Stimulated activated CD4-positive, alpha-beta T cell treated with anti-CD3 and anti-CD28 coated beads, TNF-alpha, amount 100 ng/mL, for 48 hours (primary cell): ENCODE measurements at places on chromosomes 3 and 15.
A peak's percentile ranks its signal among the peaks of the same experiment; 100 is the strongest.

- no peak for DNase-seq
Measured at GRCh38 chr3:71127052-71127831, 456.3 kb downstream of the FOXP1 start.

- DNase-seq = no peak
Measured at GRCh38 chr3:161423911-161424522, 52.7 kb upstream of the SPTSSB start.

- DNase-seq = no peak
Measured at GRCh38 chr3:193240436-193240849, 579 bp upstream of the PLAAT1 start.

- DNase-seq = peak; percentile 49
Measured at GRCh38 chr15:79973456-79974195, 2.6 kb upstream of the BCL2A1 start.

- DNase-seq = no peak
Measured at GRCh38 chr3:185796431-185797107, 28.3 kb downstream of the IGF2BP2 start.

GRCh38 chr15:80259942-80260510 is 8.0 kb upstream of the CTXND1 start:
- DNase-seq = no peak

GRCh38 chr15:51234176-51234927 is 104.0 kb downstream of the CYP19A1 start:
- DNase-seq = no peak

GRCh38 chr3:169871129-169871886 is 1.6 kb upstream of the LRRC31 start:
- no peak for DNase-seq

DNA sequence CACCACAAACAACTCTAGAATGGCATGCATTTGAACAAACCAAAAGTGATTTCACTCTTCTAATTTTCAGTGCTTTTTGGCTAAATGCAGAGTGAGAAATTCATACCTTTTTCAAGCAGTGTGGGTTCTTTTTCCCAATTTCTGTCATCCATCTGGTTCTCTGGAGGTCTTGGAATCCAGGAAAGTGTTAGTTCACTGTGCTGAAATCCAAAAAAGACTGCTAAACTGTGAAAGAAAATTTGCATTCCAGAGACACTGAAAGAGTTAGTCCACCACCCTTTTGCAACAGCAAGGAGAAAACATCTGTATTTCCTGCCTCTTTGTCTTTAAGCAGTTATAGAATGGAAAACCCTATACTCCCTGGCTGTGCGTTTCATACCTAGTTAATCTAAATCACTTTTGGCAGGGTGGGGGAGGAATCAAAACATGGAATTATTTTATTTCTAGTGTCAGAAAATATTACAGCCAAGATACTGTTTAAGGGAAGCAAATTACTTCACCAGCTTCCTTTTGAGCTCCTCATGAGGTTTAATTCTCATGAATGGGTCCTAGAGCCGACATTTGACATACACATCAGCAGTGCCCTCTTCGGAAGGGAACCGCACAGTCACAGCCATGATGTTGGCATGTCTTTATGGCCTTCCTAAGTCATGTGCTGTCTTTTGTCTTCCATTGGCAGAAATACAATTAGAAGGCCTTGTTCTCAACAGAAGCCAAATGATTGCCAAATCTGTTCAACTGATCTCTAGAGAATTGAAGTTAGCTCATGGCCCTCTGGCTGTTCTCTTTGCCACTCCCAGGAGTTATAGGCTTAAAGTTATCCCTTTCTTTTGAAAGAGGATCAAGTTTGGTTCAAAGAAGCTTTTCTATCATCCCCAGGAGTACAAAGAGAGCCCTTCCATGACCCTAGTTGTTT is 317.7 kb upstream of the TPRG1 start:
- DNase-seq = no peak

DNA sequence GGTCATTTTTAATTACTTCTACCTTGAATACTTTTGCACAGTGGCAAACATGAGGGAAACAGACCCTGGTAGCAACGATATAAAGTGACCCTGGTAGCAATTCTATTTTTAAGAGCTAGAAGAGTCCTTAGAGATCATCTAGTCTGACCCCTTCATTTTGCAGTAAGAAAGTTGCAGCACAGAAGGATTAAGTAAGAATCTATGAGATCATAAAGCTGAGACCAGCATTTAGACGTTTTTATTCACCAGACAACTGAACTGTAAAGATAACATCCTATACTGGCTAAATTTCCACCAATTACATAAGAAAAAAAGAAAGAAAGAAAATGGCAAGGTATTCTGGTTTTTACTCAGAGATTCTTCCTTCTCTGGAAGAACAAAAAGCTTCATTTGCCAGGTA is 49.9 kb downstream of the LRRFIP2 start:
- no peak for DNase-seq

DNA sequence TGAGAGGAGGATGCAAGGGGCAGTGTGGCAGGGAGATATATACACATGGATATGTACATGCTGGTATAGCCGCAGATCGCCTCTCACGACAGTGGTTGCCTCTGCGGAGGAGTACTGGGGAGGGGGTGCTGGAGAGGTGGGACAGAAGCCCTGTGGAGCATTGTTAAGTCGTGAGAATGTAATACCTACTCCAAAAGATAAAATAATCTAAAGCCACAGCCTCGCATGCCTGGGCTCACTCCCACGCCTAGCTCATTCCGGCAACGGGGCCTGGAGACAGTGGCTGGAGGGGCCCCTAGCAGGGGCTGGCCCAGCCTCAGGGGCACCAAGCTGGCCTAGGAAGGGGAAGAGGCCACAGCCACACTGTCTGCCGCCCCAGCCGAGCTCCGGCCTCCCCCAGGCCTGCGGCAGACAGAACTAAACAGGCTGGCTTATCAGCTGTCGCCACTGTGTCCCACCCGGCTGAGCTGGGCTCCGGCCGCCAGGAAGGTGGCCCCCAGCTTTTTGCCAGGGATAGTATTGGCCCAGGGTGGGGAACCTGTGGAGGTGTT is 65.1 kb upstream of the LCTL start:
- DNase-seq = no peak

- DNase-seq = no peak
Measured at GRCh38 chr3:186633481-186633880, 6.7 kb upstream of the FETUB start.

- no peak for DNase-seq
Measured at GRCh38 chr3:185959609-185960521, 22.1 kb upstream of the TRA2B start.

DNA sequence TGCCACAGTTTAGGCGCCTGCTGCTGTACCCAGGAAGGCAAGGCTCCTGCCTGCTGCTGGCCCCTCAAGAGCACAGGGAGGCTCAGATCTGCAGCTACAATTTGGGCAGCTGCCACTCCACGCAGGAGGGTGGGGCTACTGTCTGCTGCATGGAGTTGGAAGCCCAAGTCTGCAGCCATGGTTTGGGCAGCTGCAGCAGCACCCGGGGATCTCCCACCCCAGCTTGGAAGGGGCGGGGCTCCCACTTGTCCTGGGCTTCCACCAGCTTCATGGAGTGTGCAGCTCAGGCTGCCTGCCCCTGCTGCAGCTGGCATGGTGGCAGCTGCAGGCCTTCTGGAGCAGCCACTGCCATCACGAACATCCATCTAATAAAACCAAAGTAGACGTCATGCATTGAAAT is 512.9 kb downstream of the PYDC2 start:
- no peak for DNase-seq

GRCh38 chr3:112136046-112136445 is 3.0 kb upstream of the GCSAM start:
- DNase-seq = no peak

DNA sequence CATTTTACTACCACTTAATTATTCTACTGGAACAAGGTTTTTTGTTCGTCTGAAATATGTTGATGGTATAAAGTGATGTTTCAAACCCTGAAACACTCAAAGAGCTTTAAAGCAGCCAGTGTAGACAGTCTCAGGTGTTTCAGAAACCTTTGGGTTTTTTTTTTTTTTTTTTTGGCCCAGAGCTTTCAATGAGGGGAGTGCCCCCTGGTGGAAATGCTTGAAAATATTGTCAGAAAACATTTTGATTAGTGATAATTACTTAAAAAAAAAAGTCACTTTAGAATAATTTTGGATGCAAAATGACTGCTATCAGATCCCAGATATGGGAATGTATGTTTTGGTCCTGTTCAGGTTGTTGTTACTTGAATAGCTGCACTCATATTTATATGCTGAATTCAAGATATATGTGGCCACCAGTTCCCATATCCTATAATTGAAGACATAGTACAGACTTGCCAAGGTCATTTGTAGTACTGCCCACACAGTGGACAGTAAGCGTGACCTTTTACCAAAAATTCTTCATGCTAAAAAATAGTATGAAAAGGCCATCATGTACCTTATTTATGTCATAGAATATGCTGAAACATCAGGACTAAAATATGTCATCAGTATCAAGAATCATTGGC is 35.9 kb downstream of the SATB1 start:
- no peak for DNase-seq

DNA sequence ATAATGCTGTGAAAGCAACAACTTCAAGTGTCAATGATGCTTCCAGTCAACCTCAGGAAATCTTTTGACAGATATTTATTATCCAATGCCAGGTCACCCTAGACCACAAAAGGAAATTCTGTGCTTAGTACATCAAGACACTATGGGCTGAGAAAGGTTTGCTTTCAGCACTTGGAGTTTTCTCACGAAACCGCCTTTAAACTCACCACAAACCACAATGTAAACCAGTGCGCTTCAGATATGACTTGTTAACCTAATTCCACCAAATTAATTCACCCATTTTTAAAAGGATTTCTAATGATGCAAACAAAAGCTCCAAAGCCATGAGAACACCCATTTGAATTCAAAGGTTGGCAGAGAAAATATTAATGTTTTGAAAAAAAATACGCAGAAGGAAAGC is 292.9 kb upstream of the NR2F2 start:
- DNase-seq = no peak

DNA sequence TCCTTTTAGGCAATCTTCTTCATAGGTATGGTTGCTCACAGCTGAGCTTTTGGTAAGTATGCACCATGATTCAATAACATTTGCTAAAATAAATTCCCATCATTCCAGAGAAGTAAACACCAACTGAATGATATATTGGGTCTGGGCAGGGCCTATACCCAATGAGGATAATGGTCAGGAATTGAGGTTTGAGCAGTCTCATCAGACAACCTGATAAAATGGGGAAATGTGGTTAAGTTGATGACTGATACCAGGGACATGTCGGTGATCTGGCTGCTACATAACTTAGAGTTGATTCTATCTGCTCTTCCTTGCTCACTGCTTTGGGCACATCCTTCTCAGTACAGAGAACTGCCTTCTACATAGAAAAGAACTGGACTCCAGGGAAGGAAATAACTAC is 92.9 kb downstream of the GPR156 start:
- no peak for DNase-seq

GRCh38 chr15:68228143-68228970 is 1.2 kb downstream of the CLN6 start:
- DNase-seq = no peak

DNA sequence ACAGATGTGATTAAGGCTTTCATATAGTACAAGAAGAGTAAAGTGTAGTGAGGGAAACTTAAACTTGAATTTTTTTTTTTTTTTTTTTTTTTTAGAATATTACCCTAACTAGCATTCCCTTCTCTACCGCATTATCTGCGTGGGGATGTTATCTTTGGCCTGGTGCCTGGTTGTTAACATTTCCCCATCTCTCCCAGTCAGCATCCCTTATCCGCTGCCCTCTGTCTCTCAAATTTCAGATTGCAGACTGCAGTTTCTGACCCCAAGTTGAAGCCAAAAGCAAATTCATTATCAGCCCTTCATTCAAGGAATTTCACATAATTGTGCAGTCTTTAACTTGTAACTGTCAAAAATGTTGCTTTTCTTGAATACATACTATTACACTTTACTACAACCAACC is 353.0 kb downstream of the PLOD2 start:
- DNase-seq = no peak

- DNase-seq = no peak
Measured at GRCh38 chr3:101150504-101150903, 157.3 kb upstream of the ABI3BP start.

GRCh38 chr3:11379238-11379823 is 107.1 kb downstream of the ATG7 start:
- DNase-seq = no peak

GRCh38 chr3:48038971-48039481 is 22.8 kb upstream of the MAP4 start:
- no peak for DNase-seq

DNA sequence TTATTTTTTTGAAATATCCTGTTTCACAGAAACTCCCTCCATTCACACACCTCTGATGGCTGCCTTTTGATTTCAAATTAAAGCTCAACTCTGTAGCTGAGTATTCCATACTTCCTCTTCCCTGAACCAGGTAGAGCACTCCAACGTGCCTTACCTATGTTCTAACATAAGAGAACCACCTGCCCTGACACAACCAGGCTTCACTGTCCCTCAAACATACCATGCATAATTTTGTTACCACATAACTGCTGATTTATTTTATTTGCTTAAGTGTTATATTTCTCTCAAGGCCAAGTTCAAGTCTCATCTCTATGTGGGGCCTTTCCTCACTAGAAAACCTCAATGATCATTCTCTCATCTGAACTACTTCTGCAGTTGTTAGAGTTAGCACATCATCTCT is 209.7 kb downstream of the P3H2 start:
- DNase-seq = no peak

GRCh38 chr3:184218814-184219213 is 10.6 kb upstream of the VWA5B2 start:
- no peak for DNase-seq

GRCh38 chr3:113035387-113035982 is 44.7 kb downstream of the GTPBP8 start:
- peak; percentile 5 for DNase-seq

DNA sequence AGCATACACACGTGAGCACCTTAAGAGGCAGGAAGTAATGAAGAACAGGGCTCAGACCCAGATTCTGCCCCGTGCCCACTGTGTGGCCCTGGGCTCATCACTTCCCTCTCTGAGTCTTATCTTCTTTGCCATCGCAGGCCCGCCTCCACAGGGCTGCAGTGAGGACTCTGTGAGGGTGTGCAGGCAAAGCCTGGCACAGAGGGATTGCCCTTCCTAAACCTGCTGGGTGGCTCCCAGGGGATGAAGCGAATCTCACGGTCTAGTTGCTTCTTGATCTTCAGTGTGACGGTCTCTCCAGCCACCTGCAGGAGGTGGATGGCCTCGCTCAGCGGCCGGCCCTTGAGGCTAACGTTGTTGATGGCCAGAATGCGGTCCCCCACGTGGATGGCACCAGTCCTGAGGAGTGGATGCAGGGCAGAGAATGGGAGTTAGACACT is 32.8 kb downstream of the GRIP2 start:
- no peak for DNase-seq

- DNase-seq = no peak
Measured at GRCh38 chr3:8482263-8482662, 19.4 kb upstream of the LMCD1 start.

GRCh38 chr15:42210696-42211095 is 2.6 kb upstream of the VPS39 start:
- DNase-seq = no peak

GRCh38 chr3:161420746-161421145 is 49.4 kb upstream of the SPTSSB start:
- no peak for DNase-seq

- DNase-seq = no peak
Measured at GRCh38 chr3:37026851-37027250, 33.5 kb downstream of the MLH1 start.

- no peak for DNase-seq
Measured at GRCh38 chr3:123064914-123065313, 1.9 kb upstream of the PDIA5 start.
